ENCODE measurements at places on chromosomes 4 and X. TPM values are rescaled to one million over a fixed set of nuclear protein-coding genes. Genes with fewer than 3 reads are reported as not detected.

Gene RS1
- total RNA-seq = not detected

Gene FAM149A
- total RNA-seq = 0.47 TPM

Gene PCYT1B
- total RNA-seq = not detected

Gene HMX1
- not detected for total RNA-seq

Gene ZXDA
- total RNA-seq = 4.9 TPM

Gene DSPP
- total RNA-seq = not detected

Gene SPANXD
- total RNA-seq = not detected

Gene AMTN
- total RNA-seq = not detected

Gene GUCY1A1
- total RNA-seq = 0.67 TPM

Gene ATOH1
- total RNA-seq = not detected

Gene UGT2B15
- total RNA-seq = not detected

Gene STK26
- total RNA-seq = 2.5 TPM
